ENCODE measurements at places on chromosomes 3 and 15. TPM values are rescaled to one million over a fixed set of nuclear protein-coding genes. Genes with fewer than 3 reads are reported as not detected.

The ANKDD1A gene
- total RNA-seq: 2.3 TPM

The ARGFX gene
- not detected for total RNA-seq

DNA sequence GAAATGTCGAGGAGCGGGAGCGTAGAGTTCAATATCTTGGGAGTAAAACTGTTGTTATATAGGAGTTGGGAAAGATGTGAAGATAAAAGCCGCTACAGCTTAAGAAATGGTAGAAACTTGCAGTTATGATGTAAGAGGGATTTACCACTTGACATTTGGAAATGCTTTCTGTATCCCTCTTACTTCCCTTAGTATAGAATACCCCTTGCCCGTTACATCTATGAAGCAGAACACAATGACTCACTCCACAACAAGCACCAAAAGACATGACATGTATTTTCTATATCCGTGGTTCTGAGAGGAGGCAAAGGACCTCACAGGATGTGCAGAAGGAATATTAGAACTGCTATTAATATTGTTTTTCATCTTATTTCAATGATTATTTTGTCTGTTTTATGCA, 254.2 kb upstream of the NR2F2 start:
- no peak for DNase-seq

DNA sequence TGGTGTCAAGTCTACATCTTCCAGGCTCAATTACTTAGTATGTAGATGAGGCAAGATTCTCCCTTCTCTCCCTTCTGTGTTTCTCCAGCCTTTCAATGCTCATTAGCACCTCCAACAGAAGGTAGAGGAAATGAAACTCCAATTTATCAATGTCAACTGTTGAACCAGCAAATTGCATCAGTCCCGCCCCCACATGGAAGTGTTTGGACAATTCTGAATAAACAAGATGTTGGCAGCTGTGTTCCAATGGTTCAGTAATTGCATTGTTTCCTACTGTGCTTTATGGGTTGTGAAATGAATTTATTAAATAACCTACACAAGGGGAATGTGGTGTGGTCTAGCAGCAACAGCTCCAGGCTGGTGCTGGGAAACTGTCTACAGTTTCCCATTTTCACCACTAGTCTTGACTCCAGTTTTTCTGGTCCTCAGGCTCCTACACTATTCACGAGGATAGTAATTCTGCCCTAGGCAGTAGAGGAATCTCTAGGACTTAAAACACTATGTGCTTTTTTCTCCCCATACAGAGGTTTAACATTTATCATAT, 91.9 kb downstream of the MB21D2 start:
- no peak for DNase-seq

- DNase-seq: no peak
These were observed 105.0 kb downstream of the SSR3 start for GRCh38 chr3:156449710-156450574.

GRCh38 chr3:171528102-171528501, 67.9 kb upstream of the TNIK start:
- DNase-seq: no peak

DNA sequence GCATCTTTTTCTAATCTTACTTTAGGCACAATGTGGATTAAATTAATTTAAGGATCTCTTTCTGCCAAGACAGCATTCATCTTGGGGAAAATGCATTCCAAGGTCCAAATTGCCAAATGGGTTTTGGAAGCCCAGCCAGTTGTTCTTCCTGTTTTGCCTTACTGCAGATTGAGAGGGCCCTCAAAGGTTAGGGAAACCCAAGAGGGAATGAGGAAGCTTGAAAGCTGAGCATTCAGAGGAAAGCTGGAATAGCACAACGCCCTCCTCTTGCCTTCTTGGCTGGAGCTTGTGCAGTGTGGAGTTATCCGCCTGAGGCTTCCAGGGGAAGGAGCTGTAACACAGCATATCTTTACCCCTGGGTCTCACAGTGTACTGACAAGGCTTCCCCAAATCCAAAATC, 18.2 kb upstream of the SACM1L start:
- DNase-seq: no peak

All from activated naive CD4-positive, alpha-beta T cell treated with anti-CD3 and anti-CD28 coated beads for 36 hours (primary cell).